Stimulated activated CD4-positive, alpha-beta T cell treated with anti-CD3 and anti-CD28 coated beads, Interleukin-4, amount 100 ng/mL, for 4 hours (primary cell): ENCODE measurements at places on chromosomes 6 and 20.

DNA sequence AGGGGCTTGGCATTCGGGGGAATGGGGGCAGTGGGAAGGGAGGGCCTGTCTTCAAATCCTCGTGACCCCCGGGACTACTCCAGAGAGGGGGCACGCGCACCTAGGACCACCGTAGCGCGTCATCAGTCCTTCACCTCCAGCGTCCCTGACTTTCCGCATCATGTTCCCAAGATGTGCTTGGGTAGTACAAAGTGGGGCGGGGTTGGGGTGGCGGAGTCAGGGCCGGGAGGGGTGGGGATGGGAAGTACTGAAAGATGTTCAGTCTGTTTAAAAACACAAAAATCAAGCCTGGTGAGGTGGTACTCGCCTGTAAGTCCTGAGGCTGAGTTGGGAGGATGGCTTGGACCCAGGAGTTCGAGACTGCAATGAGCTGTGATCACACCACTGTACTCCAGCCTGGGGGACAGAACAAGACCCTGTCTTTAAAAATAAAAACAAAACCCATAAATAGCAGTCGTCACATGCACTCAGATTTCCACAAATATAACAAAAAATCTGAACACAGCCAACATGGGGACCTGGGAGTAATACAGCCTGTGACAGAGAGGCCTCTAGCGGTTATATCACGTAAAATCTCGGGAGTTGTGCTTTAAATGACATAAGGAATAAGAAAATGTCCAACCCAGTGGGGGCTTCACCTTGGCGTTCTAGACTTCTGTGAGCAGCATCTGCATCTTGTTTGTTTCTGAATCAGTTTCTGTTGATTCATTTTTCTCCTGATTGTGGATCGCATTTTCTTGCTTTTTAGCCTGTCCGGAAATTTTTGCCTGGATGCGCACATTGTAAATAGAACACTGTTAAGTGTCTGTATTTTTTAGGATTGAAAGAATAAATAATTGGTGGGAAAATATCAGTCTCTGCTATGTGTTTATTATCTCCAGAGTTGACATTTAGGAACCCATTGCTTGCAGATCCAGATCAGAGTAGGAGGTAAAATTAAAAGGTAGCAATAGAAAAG, 698 bp upstream of the LRP11 start:
- peak; percentile 17 for DNase-seq

GRCh38 chr20:34190679-34191090, 50.5 kb upstream of the ASIP start:
- peak; percentile 12 for DNase-seq

- no peak for DNase-seq
These were observed 34.6 kb downstream of the PPARD start for GRCh38 chr6:35377002-35377401.

GRCh38 chr6:3750317-3751076, 1.0 kb downstream of the PXDC1 start:
- DNase-seq, result no peak
